Cardiac septum (tissue), 1 donor: ENCODE measurements at places on chromosomes 2 and 18. TPM values are rescaled to one million over a fixed set of nuclear protein-coding genes. Genes with fewer than 3 reads are reported as not detected.

SCYGR8 gene
- not detected for total RNA-seq

CDCA7 gene
- total RNA-seq = 1.00 TPM

CCDC141 gene
- total RNA-seq = 162 TPM

C2orf81 gene
- 1.1 TPM for total RNA-seq
